ENCODE measurements at places on chromosomes 2 and 18. TPM values are rescaled to one million over a fixed set of nuclear protein-coding genes. Genes with fewer than 3 reads are reported as not detected.

LRRTM1 gene
- total RNA-seq = 0.13 TPM

FAM237A gene
- total RNA-seq = not detected

CELF4 gene
- total RNA-seq = not detected

ST3GAL5 gene
- 10.9 TPM for total RNA-seq

MSTN gene
- total RNA-seq = not detected

SNTG2 gene
- total RNA-seq = not detected

RNF149 gene
- total RNA-seq = 23.8 TPM

SPP2 gene
- total RNA-seq = not detected

ITPRIPL1 gene
- 5.5 TPM for total RNA-seq

SEPTIN10 gene
- 34.1 TPM for total RNA-seq

ECEL1 gene
- total RNA-seq = not detected

RASGRP3 gene
- not detected for total RNA-seq

ABCG5 gene
- not detected for total RNA-seq

LRRC30 gene
- total RNA-seq = not detected

AFF3 gene
- total RNA-seq = 7.4 TPM

Measured in mesangial cell (primary cell).